ENCODE measurements at places on chromosomes 5 and 9.

DNA sequence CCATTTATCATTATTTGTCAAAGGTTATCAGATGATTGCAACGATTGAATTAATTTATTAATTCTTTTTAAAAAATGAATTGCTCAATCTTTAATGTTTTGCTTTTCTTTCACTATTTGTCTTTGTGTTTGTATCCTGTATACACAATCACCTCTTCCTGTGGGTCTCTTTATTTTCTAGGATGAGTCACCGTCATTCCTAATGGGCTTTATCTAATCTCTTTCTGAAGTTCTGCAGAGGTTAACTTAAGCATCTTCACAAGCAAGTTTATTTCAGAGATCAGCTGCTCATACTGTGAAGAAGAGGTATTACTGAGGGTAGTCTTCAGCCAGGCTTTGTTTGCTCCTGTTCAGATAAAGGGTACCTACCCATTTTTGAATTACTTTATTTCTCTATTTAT is 323.9 kb downstream of the NNT start:
- DNase-seq, result no peak

- DNase-seq, result no peak
These were observed 22.6 kb downstream of the TMEM245 start for GRCh38 chr9:109097146-109097545.

DNA sequence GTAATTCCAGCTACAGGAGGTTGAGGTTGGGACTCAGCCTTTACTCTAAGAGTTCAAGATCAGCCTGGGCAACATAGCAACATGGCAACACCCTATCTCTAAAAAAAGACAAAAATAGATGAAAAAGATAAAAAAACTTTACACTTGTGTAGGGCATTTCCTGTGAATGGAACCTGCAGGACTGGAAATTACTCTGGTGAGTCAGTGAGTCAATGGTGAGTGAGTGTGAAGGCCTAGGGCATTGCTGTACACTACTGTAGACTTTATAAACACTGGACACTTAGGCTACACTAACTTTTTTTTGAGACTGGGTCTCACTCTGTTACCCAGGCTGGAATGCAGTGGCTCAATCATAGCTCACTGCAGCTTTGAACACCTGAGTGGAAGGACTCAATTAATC is 19.5 kb upstream of the ARSI start:
- DNase-seq, result no peak

DNA sequence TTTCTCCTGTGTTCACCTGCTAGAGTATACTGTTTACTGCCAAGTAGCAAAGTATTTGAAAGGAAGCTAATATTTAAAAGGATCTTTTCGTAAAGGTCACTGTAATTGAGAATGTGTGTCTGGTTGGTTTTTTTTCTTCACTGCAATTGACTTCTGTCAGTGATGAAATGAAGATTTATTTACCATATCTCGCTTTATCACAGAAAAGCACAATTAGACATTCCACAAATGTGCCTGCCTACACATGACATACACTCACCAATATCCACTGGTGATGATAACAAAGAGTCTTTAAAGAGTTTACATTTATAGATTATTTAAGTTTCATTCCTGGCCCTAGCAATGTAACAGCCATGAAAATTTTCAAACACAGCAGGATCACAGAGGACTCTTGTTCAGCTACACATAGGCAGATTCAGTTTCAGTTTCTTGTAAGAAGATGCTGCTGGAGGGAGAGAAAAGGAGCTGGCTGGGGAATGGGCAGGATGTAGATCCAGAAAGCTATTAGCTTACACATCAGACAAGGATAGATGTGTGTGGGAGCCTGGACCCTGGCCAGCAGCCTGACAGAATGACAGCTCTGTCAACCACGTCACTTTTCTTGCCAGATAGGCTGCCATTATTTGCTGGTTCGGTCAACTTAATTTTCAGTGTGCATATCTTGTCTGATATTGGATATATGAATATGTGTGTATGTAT is 104.0 kb downstream of the GDNF start:
- no peak for DNase-seq

- no peak for DNase-seq
These were observed 40.8 kb upstream of the LARP1 start for GRCh38 chr5:154714266-154714986.

DNA sequence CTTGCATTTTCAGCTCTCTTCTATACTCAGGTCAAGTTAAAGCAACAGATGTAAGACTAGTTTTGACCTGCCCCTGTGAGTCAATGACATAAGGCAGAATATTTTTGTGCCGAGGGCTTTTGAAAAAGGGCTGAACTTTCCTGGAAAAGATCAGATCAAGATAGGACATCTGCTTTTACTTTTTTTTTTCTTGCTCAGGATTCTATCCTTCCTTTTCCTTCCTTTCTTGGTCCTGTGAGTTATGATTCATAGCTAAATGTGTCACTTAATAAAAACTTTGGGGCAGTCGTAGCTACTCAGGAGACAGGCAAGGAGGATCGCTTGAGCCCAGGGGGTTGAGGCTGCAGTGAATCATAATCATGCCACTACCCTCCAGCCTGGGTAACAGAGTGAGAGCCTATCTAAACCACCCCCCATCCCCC is 84.3 kb upstream of the BRINP1 start:
- DNase-seq, result no peak

DNA sequence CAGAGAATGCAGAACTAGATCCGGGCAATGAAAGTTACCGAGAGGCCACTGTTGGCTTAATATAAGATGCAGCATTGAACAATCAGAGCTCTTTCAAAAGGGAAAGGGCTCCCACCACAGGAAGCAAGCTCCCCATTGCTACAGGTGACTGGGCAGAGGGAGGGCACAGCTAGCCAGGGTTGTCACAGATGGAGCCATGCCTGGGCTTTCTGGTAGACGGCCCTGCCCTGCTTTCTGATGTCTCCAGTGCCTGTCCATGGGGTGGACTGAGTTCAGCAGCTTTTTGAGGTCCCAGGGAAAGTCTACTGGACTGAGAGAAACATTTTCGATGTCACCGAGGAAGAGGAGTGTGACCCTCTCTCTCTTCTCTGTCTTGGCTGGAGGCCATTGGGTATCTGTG is 14.1 kb downstream of the RGS3 start:
- no peak for DNase-seq

- no peak for DNase-seq
These were observed 8.8 kb upstream of the UBE2QL1 start for GRCh38 chr5:6439588-6440550.

DNA sequence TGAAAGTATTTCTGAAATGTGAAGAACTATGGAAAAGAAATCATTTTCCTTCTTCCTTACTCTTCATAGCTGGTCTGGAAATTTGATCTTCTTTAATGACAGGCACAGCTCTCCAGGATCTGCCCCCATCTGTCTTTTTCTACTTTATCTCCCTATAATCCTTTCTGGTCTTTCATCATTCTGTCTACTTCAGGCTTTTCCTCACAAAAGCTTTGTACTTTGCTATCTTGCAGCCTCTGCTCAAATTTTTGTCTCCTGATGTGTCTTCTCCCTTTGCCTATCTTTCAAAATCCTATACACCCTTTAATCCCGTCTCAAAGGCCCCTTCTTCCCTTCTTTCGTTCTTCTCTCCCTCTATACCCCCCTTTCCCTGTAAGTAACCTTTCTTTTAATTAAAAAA is 114.9 kb upstream of the ATP10B start:
- no peak for DNase-seq

DNA sequence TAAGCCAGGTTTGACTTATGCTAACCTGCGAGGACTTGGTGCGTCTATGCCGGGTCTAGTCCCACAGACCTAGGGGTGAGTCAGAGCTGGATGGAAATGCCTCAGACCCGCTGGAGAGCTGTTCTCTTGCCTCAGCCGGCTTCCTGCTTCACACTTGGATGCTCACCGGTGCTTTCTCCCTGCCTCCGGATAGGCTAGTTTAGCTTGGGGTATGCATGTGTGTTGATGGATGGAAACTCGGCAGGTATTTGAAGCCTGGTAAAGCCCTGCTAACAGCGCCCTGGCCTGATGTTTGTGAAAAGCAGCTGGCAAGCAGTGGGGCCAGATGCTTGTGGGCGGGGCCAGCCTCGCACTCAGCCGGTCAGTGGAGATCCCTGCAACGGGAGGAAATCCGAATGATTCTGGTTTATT is 29.3 kb downstream of the PRRC2B start:
- peak; percentile 30 for DNase-seq

DNA sequence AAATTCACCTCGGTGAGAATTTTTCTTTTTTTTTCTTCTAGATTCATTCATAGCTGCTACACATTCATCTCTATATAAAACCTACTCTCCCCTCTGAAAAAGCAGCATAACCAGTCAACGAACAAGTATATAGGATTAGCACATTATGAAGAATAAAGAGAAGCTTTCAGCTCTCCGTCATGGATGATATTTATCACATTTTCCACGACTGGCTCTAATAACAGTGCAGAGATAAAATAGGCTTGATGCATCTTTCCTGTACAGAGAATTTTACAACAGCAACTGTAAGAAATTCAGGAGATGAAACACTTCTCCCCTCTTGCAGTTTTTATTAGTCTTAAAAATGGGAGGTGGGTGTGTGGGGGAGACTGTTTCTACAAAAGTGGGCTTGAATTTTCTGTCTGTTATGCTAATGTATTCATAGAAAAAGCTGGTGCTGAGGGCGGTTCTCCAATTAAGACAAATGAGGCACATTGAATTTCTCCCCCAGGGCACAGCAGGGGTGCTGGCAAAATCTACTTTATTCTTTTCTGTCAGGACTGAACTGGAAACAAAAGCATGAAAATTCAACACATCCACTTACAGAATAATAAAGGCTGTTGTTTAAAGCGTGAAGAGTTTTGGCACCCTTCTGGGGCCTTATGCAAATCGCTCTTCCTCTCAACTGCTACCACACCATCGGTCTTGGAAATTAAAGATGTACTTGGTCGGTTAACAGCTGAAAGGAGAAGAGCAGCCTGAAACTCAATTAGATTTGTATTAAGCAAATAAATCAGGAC is 233.9 kb upstream of the ZNF608 start:
- no peak for DNase-seq

- DNase-seq, result peak; percentile 32
These were observed 315.5 kb upstream of the C9orf72 start for GRCh38 chr9:27888661-27889295.

DNA sequence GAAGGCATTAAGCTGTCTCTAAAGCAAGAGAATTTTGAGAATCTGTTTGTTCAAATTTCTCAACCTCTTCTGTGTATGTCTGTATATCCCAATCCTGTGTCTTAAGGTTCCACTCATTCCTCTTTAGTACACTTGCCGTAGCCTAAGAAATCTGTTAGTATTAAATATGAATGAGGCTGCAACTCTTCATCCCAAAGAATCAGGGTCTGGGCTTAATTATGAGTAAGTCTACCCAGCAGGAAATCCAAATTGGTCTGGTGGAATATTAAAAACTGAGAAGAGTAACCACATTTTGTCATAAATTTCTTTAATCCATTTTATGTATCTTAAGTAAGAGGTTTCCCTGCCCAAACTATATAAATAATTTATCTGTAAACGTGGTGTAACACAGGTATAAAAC is 1171.2 kb downstream of the CDH12 start:
- DNase-seq, result no peak

- no peak for DNase-seq
These were observed 5.2 kb downstream of the KCNN2 start for GRCh38 chr5:114367029-114367428.

GRCh38 chr9:112705768-112706427 is 12.0 kb downstream of the INIP start:
- DNase-seq, result no peak

DNA sequence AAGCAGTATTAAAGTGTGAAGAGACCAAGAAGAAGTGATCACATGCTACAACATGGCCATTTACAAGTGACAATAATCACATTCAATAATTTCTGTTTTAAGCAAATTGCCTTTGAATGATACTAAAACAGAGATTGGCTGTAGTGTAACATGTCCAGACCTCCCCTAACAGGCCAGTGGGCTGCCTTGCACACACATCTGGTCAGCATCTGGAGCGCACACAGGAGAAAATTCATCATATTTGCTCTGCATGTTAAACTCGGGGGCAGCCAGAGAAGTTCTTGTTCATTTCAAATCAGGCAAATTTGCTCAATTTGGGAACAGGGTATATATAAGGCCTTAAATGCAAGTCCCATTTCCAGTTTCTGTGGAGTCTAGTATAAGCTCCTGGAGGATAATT is 111.1 kb upstream of the FBXL7 start:
- no peak for DNase-seq

DNA sequence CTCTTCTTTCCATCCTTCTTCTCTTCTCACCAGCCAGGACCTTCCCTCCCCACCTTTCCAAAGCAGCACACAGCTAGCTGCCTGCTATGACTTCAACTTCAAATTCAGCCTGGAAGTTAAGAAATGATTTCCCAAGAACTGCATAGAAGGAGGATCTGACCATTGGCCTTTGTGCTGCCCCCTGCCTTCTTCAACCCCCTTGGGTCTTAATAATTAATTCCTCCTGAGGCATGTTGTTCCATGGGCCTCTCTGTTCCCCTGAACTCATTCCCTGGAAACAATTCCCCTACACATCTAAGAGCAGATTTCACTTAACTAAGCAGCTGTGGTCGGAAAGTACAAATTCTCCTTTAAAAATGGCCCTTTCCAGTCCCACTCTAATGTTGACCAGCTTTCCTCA is 62.4 kb downstream of the ADAMTS12 start:
- no peak for DNase-seq

- no peak for DNase-seq
These were observed 166.5 kb upstream of the RORB start for GRCh38 chr9:74330487-74331214.

DNA sequence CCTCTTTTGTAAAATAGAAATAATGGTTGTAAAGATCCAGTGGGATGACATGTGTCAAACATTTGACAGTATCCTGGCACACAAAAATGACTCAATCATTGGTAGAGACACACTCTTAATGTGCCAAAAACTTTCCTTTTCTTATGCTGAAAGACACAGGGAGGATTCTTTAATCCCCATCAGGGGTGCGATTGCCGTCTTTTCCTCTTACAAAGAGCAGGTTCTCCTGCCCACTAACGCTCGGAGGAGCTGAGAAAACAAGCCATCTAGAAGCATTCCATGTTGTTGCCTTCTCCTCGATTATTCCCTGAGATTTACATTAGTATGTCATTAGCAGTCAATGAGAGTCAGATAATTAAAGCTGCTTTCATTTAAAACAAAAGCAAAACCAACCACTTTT is 342.6 kb upstream of the CCNH start:
- no peak for DNase-seq

- DNase-seq, result no peak
These were observed 240.8 kb upstream of the TMEM161B start for GRCh38 chr5:88509403-88509802.

DNA sequence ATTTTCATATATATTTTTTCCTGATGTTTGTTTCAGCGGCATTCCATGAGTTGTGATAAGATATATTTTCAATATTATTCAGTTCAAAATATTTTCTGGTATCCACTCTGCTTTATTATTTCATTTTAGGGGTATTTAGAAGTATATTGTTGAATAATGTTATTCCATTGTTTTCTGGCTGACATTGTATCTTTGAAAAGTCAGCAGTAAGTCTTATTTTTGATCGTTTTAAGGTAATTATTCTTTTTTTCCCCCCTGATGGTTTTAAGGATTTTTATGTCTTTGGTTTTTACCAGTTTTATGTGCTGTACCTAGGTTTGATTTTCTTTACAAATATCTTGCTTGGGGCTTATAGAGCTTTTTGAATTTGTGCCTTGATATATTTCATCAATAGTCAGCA is 6.6 kb upstream of the GLRA1 start:
- DNase-seq, result no peak
